ENCODE measurements at places on chromosomes 11 and 22.

DNA sequence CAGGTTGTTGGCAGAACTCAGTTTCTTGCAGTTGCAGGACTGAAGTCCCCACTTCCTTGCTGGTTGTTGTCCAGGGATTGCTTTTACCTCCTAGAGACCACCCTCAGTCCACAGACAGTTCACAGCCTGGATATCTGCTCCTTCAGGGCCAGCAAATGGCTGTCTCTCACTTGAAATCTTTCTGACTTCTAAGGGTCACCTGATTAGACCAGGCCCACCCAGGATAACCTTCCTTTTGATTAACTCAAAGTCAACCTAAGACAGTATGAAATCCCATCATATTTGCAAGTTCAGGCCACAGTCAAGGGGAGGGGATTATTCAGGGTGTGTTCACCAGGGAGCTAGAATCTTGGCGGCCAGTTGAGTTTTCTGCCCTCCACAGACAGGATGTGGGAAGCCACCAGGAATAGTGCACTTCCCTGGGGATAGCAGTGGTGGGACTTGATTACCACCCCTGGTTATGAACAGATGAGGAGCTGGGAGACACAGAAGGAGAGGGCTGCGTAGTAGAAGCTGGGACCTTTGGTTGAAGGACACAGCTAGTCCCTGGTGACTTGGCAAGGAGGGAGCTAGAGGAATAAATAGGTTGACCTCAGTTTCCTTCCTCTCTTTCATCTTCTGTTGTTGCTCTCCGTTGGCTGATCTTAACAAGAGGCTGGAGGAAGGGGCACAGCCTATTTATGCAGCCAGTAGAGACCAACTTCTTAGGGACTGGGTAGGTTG is 33.4 kb downstream of the MIAT start:
- no peak for DNase-seq

DNA sequence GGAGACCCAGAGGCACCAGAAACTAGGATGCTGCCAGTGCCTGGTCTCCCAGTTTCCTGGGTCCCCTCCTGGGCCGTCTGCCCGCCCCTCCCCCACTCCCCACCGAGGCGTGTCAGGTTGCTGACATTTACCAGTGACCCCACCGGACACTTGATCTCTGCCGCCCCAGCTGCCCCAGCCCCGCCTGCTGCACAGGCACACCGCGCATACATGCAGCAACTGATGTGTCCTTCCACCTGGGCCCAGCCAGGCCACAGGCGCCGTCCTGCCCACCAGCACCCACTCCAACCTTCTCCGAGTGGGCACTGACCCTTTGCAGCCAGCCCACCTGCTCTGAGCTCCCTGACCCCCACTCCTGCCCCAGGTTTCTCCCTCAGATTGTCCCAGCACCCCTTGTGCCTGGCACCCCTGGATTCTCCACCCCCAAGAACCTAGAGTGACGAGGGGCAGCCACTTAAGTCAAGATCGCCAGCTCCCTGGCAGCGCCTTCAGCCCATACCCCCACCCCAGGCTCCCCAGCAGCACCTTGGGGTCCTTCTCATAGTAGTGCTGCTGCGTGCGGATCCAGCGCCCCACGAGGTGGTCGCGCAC is 548 bp downstream of the PYGM start:
- no peak for DNase-seq

- peak; percentile 78 for DNase-seq
These were observed 36.2 kb downstream of the TXN2 start for GRCh38 chr22:36445158-36445668.

GRCh38 chr22:32619614-32620426 is 145.2 kb downstream of the FBXO7 start:
- peak; percentile 62 for DNase-seq

DNA sequence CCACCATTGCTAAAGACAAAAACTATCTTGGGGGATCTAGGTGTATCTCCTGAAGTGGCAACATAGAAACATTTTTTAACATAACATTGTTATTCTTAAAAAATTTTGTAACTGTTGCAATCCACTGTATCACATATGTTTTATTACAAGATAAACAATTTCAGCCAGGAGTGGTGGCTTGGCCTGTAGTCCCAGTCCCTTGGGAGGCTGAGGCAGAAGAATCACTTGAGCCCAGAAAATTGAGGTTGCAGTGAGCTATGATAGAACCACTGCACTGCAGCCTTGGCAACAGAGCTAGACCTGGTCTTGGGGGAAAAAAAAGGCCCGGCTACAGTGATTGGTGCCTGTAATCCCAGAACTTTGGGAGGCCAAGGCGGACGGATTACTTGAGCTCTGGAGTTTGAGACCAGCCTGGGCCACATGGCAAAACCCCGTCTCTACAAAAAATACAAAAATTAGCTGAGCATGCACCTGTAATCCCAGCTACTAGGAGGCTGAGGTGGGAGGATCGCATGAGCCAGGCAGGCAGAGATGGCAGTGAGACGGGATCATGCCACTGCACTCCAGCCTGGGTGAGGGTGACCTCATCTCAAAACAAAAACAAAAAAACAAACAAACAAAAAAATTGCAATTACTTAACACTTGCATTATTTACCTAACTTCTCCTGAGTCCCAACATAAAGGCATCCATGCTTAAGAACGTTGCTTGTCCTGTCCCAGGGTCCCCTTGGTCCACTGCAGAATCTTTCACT is 1.5 kb upstream of the DEPDC5 start:
- DNase-seq: no peak
